Adrenal gland (tissue), 19 donors: ENCODE measurements at places on chromosomes 5 and 9. TPM values are rescaled to one million over a fixed set of nuclear protein-coding genes. Genes with fewer than 3 reads are reported as not detected.
A peak's percentile ranks its signal among the peaks of the same experiment; 100 is the strongest.

- no peak overlapping the region for H3K27ac ChIP-seq
- no peaks in the 10 kb centered on the region for H3K27me3 ChIP-seq
Measured at GRCh38 chr5:67795781-67796477, 419.6 kb upstream of the PIK3R1 start.

HSPB3 gene
- polyA plus RNA-seq: not detected

IL5 gene
- polyA plus RNA-seq: not detected

MCTP1 gene
- 1.2 TPM for polyA plus RNA-seq

DNA sequence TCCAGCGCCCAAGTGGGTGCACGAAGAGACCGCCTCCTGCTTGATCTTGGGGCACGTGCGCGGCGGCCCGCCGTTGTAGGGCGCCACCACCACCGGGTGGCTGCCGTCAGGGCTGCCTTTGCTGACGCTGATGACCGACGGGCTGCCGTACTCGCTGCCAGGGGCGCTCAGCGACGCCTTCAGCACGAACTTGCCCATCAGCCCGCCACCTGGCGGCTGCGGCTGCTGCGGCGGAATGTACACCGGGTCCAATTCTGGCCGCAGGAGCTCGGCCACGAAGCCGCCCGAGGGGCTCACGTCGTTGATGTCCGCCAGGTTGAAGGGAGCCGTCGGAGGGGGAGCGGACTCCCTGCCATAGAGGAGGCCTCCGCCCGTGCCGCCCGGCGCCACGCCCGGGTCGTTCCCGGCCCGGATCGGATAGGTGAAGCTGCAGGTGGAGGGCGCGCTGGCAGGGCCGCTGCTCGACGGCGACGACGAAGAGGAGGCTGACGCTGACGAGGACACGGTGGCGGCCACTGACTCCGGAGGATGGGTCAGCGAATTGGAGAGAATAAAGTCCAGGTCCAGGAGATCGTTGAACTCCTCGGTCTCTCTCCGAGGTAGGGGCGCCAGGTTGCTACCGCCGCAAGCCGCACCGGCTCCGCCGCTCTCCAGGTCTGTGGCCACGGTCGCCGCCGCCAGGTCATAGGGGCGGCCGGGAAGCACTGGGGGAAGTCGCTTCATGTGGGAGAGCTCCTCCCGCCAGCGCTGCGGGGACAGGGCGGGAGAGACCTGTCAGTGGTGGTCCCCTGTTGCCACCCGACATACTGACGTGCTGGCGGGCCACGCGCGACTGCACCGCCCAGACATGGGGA lies 1.8 kb downstream of the KLF4 start:
- no peaks in the 10 kb centered on the region for H3K36me3 ChIP-seq
- H3K4me1 ChIP-seq: peaks cover 34% of the 10 kb centered on the region
- peak overlapping the region; percentile 97 for H3K27ac ChIP-seq
- no peaks in the 10 kb centered on the region for H3K27me3 ChIP-seq

DNA sequence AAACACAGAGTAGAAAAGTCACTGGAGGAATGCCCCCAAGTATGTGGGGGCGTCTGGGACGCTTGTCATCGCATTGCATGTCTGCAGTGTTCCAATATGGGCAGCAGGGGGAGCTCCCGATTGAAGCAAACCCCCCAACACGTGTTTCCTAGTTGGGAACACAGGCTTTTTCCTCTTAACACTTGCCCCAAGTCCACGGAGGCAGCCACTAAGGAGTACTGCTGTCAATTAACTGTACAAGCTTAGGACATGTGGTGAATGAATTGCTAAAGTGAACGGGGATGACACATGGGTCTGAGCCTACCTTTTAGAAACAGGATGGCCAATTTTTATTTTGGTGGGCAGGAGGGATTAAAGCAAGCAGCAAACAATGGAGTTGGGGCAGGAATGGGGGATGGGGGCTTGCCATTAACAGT lies 2.2 kb downstream of the GABRB2 start:
- peaks cover 16% of the 10 kb centered on the region for H3K4me1 ChIP-seq
- no peak overlapping the region for H3K27ac ChIP-seq
- no peak overlapping the region for H3K4me3 ChIP-seq
- DNase-seq: peak; percentile 74
- no peaks in the 10 kb centered on the region for H3K27me3 ChIP-seq
- H3K36me3 ChIP-seq: no peaks in the 10 kb centered on the region

MARCOL gene
- not detected for polyA plus RNA-seq

- peaks cover 6% of the 10 kb centered on the region for H3K27me3 ChIP-seq
- no peak overlapping the region for H3K4me3 ChIP-seq
- DNase-seq: no peak
Measured at GRCh38 chr9:88994469-88995199, 3.4 kb downstream of the S1PR3 start.

DNA sequence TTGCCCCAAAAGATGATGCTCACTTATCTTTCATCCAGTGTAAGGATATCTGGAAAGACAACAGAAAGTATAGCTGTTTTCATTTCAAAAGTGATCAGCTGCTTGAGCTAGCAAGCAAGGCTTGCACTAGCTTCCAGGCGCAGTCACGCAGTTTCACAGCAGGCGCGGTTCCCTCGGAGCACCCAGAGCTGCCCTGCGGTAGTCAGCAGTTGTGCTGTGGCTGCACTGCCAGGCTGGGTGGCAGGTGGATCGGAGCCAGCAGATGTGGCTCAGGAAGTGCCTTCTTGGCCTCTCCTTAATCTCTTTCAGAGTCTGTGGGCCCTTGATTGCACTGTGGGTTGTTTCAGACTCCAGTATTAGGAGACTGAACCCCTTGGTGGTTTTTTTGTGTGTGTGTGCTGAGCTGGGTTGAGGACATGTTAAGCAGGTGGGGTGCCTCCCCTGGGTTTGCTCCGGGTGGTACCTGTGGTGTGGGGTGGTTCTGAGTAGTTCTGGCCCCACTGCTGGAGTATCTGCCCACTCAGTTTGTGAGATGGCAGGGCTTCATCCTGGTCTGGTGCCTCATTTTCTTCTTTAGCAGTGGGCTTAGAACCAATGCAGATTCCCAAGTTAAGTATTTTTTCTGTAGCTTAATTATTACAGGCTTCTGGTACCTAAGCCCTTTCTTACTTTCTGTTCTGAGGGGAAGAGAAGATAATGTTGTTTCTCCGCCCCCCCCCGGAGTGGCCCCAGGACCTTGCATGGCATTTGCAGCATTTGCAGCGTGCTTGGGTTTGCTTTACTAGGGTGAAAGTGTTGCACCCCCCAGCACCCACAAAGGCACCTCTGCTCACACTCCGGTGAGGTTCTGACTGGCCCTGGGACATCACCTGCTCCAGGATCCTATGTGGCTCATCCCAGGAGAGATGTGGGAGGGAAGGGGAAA lies 16.4 kb downstream of the TENT4A start:
- peak; percentile 81 for DNase-seq
- H3K36me3 ChIP-seq: no peaks in the 10 kb centered on the region
- no peak overlapping the region for H3K4me3 ChIP-seq
- H3K4me1 ChIP-seq: peaks cover 47% of the 10 kb centered on the region
- no peaks in the 10 kb centered on the region for H3K27me3 ChIP-seq

- no peaks in the 10 kb centered on the region for H3K27me3 ChIP-seq
- no peaks in the 10 kb centered on the region for H3K4me1 ChIP-seq
- no peak overlapping the region for H3K27ac ChIP-seq
Measured at GRCh38 chr5:58056546-58056945, 403.3 kb downstream of the PLK2 start.
